Transverse colon (tissue), 4 donors: ENCODE measurements at places on chromosomes 5 and 9. TPM values are rescaled to one million over a fixed set of nuclear protein-coding genes. Genes with fewer than 3 reads are reported as not detected.

RANBP17 gene
- total RNA-seq, result 10.2 TPM

GRCh38 chr5:14486996-14487896, 94.3 kb upstream of the OTULINL start:
- no peak for DNase-seq

SHISAL2B gene
- not detected for total RNA-seq

DNA sequence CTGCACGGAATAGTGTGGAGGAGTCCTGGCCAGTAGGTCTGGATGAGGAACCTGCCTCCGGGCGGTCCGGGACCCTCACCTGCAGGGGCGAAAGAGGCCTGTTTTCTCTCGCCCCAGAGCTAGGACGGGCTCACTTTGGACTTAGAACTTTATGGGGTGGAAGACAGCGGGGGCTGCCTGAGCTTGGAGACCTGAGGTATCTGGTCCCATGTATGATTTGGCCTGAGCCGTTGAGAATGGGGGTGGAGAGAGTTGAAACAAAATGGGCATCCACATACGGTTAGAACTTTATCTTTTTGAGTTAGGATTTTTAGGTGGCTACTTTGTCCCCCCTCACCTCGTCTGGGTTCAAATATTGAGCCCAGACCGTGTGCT, 681 bp upstream of the ETF1 start:
- DNase-seq, result no peak

- no peak for DNase-seq
These were observed 2.3 kb downstream of the ALAD start for GRCh38 chr9:113398796-113399195.

DNA sequence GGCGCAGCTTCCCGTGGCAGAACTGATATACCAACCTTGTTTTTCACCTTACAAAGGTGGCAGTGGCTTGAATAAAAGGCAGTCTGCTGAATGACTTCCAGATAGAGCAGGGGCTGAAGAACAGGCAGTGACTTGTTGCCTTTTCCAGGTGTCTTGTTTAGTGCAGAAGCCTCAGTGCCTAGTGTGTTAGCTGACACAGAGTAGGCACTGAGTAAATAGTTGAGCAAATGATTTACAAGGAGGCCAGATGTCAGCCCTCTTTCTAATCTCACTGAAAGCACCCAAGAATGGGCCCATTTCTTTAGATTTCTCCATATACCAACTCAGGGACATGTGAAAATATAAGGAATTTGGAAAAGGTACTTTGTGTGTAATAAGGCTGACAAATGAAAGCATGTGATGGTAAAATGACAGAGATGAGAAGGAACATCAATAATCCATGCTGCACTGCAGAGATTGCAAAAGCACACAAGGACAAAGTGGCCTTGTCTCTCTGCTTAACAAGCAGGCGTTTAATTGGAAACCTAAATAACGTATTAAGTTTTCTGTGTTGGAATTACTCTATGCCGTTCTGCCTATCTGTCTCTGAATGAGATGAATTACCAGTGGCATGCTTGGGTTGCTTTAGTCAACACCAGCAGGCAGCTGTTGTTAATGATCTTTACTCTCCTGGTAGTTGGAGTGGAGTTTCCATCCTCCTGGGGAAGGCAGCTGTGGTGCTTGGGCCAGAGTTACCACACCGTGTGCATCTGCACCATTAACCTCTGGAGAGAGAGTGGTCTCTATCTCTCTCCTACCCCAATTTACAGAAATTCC, 360.1 kb upstream of the C9orf72 start:
- no peak for DNase-seq

EQTN gene
- total RNA-seq, result 1.1 TPM

GRCh38 chr9:109037946-109038715, 24.8 kb upstream of the CTNNAL1 start:
- no peak for DNase-seq

GRCh38 chr5:149271716-149272563, at the start of gene AFAP1L1:
Gene AFAP1L1, plus strand, starts transcription at chr5:149271859. Its CDS starts 110 bp downstream, at chr5:149271969.
- DNase-seq, result peak; percentile 48

GRCh38 chr9:109441296-109441695, 56.8 kb downstream of the PTPN3 start:
- no peak for DNase-seq

DNA sequence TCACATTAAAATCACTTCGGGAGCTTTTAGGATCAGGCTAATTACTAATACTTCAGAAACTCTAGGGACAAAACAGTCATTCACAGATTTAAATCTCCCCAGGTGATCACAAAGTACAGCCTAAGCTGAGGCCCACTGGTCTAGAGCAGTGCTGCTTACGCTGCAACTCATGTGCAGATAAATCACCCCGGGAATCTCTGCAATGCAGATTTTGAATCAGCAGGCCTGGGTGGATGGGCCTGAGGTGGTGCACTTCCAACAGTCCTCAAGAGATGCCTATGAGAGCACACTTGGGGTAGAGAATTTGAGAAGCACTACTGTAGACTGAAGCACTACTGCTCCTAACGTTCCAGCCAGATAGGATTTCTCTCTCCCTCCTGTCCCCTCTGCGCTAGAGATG, 28.4 kb downstream of the CSF1R start:
- DNase-seq, result no peak

CDKN2B-AS1 gene
- 152 TPM for total RNA-seq

DNA sequence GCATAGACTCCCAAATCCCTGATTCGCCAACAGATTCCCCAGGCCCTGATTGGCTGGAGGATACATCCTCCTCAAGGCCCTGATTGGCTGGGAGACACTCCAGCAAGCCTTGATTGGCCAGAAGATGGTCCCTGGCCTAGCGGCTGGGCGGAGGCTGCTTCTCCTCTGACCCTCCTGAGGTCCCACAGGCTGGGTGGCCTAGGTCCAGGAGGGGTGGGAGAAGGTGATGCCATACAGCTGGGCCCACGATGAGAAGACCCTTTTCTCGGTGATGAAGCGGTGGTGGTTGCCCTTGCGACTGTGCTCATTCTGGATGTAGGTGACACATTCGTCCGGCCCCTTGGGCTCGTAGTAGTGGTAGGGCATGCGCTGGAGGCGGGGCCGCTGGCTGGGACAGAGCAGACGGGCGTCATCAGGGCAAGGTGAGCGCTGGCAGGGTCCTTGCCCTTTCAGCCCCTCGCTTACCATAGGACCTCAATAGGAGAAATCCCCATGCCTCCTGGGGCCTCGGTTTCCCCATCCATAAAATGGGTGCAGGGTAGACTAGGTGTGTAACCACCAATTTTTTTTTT, 9.0 kb upstream of the AK1 start:
- no peak for DNase-seq
